ENCODE measurements at places on chromosomes 16 and 17.
A peak's percentile ranks its signal among the peaks of the same experiment; 100 is the strongest.

DNA sequence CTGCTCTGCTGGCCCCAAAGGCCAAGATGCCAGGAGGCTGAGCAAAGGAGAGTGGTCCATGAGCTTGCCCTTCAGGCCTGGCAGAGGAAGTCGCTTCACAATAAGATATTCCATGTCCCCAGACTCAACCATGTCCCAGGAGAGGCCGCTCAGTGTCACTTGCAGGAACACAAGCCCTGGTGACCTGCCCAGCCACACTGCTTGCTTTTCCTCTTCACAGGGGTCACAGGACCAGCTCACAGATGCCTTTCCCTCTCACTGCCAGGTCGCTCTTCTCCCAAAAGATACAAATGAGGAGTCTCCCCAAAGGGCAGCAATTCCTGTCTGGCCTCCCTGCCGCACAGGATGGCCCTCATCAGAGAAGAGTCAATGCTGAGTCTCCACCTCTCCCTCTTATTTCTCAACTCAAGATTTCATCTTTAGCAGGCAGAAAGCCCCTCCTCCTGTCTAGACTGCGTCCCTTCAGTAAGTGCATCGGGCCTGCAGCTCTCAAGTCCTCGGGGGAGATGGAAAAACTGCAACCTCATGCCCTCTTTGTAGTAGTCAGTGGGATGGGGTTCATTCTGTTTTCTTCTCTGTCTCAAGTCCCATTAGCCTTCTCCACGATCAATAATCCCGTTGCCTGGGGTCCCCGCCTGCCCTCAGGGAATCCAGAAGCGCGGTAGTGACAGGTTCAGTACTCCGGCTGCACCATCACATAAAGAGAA is 5.0 kb downstream of the JUP start:
- no peak for DNase-seq

- DNase-seq: no peak
These were observed 39.3 kb downstream of the DHRS7B start for GRCh38 chr17:21165922-21166594.

GRCh38 chr16:18938986-18939385 is 12.8 kb upstream of the SMG1 start:
- DNase-seq: no peak

DNA sequence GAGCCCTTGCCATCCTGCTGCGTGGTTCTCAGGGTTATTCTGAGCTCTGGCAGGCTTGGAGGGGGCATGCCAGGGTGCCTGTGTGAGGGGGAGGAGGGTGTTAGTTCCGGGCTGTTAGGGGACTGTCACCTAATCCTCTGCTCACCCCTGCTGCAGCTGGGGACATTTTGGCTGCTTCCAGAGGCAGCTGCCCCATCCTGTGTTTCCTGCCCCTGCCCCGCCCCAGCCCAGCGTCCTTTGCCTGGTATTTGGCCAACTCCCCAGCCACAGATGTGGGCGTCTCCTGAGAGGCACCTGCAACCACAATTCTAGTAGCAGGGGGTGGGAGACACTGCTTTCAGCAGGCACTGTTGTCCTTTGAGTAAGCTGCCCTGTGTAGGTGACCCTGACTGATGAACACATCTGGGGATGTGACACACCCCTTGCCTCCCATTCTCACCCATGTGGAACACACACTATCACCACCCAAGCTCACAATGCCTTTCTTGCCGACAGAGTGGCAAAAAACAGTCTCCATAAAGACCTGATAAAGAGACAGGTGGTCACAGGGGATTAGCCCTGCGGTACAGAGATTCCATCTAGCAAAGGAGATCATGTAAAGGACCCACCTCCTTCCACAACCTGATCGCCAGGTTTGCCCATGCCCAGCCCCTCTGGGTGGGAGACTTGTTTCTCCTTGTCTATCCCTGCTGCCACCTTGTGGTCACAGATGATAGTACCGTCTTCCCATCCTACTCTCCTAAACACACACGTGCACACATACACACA is at the start of gene CHRNE:
CHRNE (minus strand) TSS at position 48 of the 768 bp plus-strand sequence; CDS start at position 13, 35 bp downstream.
- DNase-seq: peak; percentile 60

- no peak for DNase-seq
These were observed 2285.3 kb downstream of the TP53TG3F start for GRCh38 chr16:35744726-35745125.

GRCh38 chr16:54268340-54268739 is 18.2 kb downstream of the IRX3 start:
- no peak for DNase-seq

GRCh38 chr17:76369804-76370203 is 14.6 kb upstream of the SPHK1 start:
- DNase-seq: no peak

- no peak for DNase-seq
These were observed 276.5 kb upstream of the XYLT1 start for GRCh38 chr16:17747081-17747756.

DNA sequence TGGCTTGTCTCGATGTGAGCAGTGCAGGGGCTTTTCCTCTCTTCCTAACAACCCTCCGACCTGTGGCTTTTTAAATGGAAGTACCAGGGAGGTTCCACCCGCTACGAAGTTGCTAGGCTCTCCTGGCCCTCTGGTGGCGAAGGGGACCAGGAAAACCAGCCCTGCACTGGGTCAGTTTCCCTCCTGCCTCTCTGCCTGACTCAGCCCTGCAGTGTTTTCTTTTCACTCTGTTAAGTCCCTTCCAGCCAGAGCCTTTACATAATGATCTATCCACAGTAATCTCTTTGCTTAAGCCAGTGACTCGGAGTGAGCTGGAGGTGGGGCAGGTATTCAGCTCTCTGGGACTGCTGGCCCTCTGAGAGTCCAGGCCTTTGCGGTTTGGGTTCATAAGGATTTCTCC is 331.3 kb upstream of the EEF2KMT start:
- no peak for DNase-seq

- no peak for DNase-seq
These were observed 29.6 kb upstream of the PHLPP2 start for GRCh38 chr16:71754108-71754507.

DNA sequence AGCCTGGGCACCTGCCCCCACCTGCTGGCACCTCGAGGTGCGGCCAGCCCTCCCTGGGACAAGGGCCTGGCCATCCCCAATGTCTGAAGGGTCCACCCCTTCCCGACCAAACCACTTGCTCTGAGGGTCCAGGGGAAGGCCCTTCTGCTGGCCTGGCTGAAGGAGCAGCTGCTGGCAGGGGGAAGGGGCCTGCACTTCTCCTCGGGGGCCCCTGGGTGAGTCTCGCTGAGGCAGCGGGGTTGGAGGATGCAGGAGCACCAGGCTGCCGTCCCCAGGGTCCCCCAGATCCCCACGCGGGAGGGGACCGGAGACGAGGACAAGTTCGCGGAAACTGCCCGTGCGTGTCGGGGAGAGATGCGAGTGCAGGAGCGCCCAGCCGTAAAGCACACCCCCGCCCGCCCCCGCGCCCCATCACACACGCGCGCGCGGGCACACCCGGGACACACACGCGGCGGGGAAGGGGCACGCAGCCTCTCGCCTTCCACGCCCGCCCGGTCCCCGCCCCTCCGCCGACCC is 725 bp upstream of the CACNA1H start:
- DNase-seq: peak; percentile 63

- DNase-seq: no peak
These were observed 17.3 kb upstream of the FOXK2 start for GRCh38 chr17:82502207-82502606.

DNA sequence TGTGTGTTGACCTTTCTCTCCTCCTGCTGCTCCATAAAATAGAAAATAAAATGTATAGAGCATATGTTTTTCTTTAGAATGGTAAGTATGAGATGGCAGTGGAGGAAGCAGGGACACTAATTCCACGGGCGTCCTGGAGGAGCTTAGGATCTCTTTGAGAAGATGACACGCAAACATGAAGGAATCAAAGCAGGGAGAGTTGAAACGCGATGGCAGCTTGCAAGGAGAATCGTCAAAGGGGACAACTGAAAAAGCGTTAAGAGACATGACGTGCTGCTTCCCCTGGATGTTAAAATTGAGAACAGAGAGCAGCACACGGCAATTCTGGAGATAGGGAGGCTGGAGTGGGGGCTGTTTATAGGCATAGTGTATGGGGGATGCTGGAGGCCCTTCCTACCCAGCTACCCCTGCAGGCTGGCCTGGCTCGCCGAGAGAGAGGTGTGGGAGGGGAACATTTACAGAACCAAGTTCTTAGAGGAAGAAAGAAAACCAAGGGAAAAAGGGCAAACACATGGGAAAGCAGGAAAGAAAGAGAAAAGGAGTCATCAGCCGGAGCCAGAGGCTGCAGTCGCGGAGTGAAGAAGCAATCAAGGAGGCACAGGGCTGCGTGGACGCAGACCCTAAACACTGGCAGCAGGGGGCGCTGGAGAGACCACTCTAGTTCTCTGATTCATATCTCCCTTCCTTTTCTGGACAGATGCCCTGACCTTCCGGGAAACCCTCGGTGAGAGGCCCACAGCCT is 55.8 kb downstream of the MYH13 start:
- no peak for DNase-seq

Measured in stimulated activated naive CD4-positive, alpha-beta T cell (primary cell).